ENCODE measurements at places on chromosomes 1 and 21. TPM values are rescaled to one million over a fixed set of nuclear protein-coding genes. Genes with fewer than 3 reads are reported as not detected.

Gene OR10J1
- not detected for total RNA-seq

Gene OR2L13
- total RNA-seq = 0.23 TPM

Gene CHIT1
- 3.4 TPM for total RNA-seq

Gene FAM110D
- 2.5 TPM for total RNA-seq

Gene CELA3B
- total RNA-seq = 0.60 TPM

Gene OR2L2
- 1.0 TPM for total RNA-seq

Gene AMY2A
- 4.1 TPM for total RNA-seq

Gene MAP3K21
- total RNA-seq = 1.4 TPM

Gene TCEA3
- total RNA-seq = 9.1 TPM

Gene KRTAP21-2
- total RNA-seq = not detected

Gene OLFML3
- total RNA-seq = 10.9 TPM

Gene SHE
- 25.0 TPM for total RNA-seq

Gene MPC2
- total RNA-seq = 23.6 TPM

Gene CD164L2
- not detected for total RNA-seq

Gene U2AF1
- total RNA-seq = 15.2 TPM

Gene FBXO44
- 21.6 TPM for total RNA-seq

Gene KRTAP12-2
- not detected for total RNA-seq

Gene DIRAS3
- 0.92 TPM for total RNA-seq

Gene KRTAP19-3
- not detected for total RNA-seq

Gene GNG4
- total RNA-seq = not detected

Gene SPATA45
- not detected for total RNA-seq

Gene TBX15
- total RNA-seq = 0.13 TPM

Gene ADAM30
- not detected for total RNA-seq

Gene NMNAT2
- total RNA-seq = 0.13 TPM

Gene ZNF648
- total RNA-seq = not detected

Gene IFNGR2
- total RNA-seq = 110 TPM

Gene CEP104
- 26.4 TPM for total RNA-seq

Gene TDRD5
- total RNA-seq = not detected

Gene ZFP69
- total RNA-seq = 3.7 TPM

Gene ITGB2
- total RNA-seq = 345 TPM

Gene LCE1C
- not detected for total RNA-seq

Gene FAM72A
- 3.9 TPM for total RNA-seq

Gene FAM163A
- total RNA-seq = 0.14 TPM

Gene NR0B2
- total RNA-seq = 16.5 TPM

Gene NUCKS1
- total RNA-seq = 132 TPM

Gene SLC45A3
- total RNA-seq = 30.1 TPM

Gene DYNLT5
- total RNA-seq = 2.5 TPM

Gene WDR64
- not detected for total RNA-seq

Gene TIE1
- 53.6 TPM for total RNA-seq

Gene TMEM53
- 4.3 TPM for total RNA-seq

Gene TOR1AIP2
- total RNA-seq = 71.9 TPM

Gene SH3GLB1
- total RNA-seq = 82.7 TPM

Gene SPATA6
- total RNA-seq = 8.3 TPM

Gene SELENBP1
- 90.3 TPM for total RNA-seq

Gene LCK
- 43.0 TPM for total RNA-seq

Gene UCHL5
- total RNA-seq = 35.8 TPM
